Cerebellum (tissue), 4 donors: ENCODE measurements at places on chromosomes 7 and 10. TPM values are rescaled to one million over a fixed set of nuclear protein-coding genes. Genes with fewer than 3 reads are reported as not detected.

Gene BAZ1B
- total RNA-seq: 43.6 TPM

- DNase-seq: no peak
Observed at GRCh38 chr10:13712476-13712836, 125.7 kb downstream of the PRPF18 start.

GRCh38 chr7:47092336-47092735 is 489.6 kb downstream of the TNS3 start:
- no peak for DNase-seq

DNA sequence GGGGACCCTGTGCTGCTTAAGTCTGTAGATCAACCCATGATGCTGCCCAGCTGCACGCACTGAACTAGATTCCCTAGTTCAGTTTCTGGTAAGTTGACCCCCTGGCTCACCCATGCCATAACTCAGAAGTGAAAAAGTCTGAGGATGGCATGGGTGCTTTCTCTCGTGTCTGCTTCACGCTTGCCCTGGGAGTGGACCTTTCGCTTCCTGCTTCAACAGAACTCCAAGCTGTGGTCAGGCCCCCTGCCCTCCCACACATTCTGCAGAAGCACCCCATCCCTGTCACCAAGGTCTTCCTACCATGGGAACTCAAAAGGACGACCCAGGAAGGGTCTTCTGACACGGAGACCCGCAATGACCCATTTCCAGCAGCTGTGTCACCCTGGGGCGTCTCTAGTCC is 39.9 kb downstream of the LRRC18 start:
- no peak for DNase-seq

GRCh38 chr10:917999-918398 is 13.5 kb downstream of the LARP4B start:
- no peak for DNase-seq

- DNase-seq: no peak
Observed at GRCh38 chr7:132140341-132140740, 435.9 kb downstream of the PLXNA4 start.

GRCh38 chr7:19561121-19561805 is 147.6 kb downstream of the POLR1F start:
- no peak for DNase-seq

DNA sequence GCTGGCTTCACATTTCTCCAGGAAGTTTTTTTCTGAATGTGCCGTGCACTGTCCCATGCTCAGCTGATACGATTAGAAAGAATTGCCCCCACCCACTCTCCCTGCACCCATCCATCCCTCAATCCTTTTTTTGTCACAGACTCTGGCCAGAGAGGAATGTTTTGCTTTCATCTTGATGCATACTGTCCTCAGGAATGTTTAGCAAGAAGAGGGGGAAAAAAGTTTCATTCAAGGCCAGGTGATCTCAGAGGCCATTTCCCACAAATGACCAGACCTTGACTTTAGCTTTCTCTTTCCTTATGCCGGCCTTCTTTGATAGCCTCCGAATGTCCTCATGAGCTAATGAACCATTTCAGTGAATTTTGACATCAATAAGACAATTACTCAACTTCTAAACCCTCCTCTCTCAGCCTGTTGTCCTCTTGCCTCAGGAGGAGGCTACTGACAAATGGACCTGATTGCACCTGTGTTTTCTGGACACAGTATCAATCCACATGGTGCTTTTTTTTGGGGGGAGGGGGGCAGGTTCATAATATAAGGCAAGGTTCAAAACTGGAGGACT is 105.0 kb upstream of the KLF6 start:
- no peak for DNase-seq

GRCh38 chr7:50608196-50608906 is 43.1 kb upstream of the DDC start:
- no peak for DNase-seq

DNA sequence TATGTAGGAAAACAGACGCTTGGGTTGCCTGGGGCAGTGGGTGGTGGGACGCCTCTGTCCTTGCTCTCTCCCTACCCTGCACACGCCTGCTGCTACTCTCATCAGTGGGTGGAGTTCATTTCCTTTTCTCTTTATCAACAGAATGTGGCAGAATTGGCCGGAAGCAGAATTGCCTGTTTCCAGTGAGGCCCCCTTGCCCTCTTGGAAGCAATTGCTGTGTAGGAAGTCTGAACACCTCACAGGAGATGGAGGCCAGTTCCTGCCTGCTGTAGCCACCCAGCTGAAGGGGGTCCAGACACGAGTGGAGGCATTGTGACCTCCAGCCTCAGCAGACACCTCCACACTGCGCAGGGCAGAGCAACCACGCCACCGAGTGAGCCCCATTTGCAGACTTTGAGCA is 331.6 kb upstream of the ZNF32 start:
- DNase-seq: no peak

DNA sequence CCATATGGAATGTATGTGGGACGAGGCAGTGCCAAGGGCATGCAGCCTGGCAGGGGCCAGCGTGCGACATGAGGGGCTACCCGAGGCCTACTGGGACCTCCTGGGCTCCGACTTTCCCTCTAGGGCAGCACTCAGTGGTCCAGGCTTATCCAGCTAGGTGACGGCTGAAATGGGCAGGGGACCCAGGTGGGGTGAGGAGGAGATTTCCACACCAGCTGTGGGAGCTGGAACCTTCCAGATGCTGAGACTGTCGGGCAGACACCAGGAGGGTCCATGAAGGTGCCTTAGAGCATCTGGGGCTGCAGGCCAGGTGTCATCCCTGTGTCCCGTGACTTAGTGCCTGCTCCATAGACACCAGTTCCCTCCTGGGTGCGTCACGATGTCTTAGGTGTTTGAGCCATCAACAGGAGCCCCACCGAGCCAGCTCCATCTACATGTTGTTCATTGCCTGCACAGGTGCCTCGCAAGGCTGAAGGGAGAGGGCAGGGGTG is 13.4 kb downstream of the ZNF316 start:
- no peak for DNase-seq

GRCh38 chr7:39624935-39625694 is 1.7 kb downstream of the RALA start:
- DNase-seq: no peak

- DNase-seq: no peak
Observed at GRCh38 chr7:131480384-131481315, 75.8 kb downstream of the PODXL start.

DNA sequence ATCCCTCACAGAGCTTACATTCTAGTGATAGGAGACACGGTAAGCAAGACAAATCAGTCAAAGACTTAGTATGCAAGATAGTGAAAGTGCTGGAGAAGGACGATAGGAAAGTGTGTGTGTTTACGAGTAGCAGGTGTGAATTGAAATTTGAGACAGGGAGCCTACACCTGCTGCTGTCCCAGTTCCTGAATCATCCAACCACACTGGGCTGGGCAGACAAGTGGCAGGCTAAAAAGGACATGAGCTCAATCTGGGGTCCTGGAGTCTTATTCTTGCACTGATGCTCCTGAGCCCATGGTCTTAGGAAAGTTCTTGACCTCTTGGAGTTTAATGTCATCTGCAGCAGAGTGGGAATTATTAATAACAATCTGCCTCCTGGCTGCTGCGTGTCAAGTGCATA is 16.2 kb downstream of the RBP3 start:
- DNase-seq: no peak

DNA sequence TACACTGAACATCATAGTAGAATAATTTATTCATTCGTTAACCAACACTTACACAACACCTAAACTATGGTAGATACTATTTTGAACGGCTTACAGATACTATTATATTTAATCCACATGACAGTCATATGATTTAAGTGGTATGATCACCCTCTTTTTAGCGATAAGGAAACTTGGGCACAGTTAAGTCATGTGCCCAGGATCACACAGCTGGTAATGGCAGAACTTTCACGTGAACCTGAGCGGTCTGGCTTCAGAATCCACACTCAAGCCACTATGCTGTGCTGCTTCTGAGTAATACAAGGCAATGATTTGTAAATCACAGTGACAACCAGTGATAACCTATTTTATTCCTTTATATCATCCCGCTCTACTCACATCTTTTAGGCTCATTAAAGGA is 99.1 kb downstream of the CELF2 start:
- DNase-seq: no peak

DNA sequence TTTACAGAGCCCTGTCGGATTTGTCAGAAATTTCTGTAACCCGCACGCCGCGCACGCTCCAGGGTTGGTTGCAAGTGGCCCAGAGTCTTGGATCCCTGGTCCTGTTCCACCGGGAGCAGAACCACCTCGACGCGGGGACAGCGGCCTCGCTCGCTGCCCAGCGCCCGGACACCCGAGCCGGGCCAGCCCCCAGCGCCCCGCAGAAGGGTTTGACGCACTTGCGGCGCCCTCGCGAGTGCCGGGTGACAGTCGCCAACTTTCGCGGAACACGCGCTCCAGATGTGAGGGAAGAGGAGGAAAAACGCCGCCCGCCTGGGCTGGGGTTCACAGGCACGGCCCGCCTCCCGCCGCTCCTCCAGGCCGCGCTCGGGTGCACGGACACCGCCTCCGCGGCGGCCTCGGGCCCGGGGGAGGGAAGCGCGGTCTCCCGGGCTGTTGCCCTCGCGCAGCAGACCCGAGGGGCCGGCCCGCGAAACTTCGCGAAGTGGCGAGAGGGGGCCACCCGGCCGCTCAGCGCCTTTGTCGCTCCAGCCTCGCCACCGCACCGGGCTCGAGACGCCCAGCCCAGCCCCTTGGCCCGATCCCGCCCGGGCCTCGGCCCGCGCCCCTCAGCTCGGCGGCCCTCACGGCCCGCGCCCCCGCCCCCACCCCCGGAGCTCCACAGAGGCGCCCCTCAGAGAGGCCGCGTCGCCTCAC is 514 bp downstream of the RNF216 start:
- DNase-seq: peak; percentile 30

DNA sequence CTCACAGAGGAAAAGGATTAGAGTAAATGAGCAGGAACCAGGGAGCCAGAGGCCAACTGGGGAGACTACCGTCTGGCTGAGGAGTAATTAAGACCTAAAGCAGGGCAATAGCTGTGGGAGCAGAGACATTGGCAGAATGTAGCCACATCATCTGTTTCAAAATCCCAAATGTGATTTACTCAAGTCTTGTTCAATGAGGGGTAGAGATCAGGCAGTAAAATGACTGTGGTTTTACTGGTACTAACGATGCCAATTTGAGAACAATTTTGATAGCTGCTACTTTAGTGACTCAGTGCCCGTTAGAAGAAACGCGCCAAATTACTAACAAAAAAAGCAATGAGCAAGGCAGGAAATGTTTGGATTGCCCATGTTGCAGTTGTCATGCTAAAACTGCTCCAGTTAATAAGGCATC is 12.7 kb upstream of the MIOS start:
- DNase-seq: no peak

- DNase-seq: no peak
Observed at GRCh38 chr7:25179325-25179724, 49.0 kb downstream of the NPVF start.

DNA sequence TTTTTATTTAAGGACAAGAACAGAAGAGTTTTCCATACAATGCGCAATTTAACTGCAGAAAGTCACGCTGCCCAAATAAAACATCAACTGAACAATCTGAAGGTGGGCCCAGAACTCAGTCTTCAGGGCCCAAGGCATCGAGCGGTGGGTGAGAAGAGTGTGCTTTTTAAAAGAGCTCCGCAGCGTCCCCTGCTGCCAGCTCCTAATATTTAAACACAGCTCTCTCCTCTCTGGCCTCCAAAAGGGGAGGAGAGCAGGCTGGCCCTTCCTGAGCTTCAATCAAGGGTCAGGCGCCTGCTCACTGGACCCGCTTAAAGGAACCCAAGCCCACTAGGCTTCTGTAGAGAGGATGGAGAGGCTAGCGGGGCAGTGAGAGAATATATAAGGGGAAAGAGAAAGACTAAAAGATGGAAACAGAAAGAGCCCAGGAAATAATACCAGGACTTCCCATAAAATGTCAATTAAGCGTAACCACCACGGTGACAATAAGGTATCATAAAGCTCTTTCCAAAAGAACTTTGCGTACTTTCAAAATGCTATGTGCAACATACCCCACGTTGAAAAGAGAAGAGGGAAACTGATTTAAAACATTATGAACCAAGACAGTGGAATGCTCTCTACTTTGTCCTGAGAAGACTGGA is 2.8 kb downstream of the FAM53B start:
- peak; percentile 84 for DNase-seq

GRCh38 chr10:122135251-122136025 is 135.7 kb upstream of the BTBD16 start:
- no peak for DNase-seq

DNA sequence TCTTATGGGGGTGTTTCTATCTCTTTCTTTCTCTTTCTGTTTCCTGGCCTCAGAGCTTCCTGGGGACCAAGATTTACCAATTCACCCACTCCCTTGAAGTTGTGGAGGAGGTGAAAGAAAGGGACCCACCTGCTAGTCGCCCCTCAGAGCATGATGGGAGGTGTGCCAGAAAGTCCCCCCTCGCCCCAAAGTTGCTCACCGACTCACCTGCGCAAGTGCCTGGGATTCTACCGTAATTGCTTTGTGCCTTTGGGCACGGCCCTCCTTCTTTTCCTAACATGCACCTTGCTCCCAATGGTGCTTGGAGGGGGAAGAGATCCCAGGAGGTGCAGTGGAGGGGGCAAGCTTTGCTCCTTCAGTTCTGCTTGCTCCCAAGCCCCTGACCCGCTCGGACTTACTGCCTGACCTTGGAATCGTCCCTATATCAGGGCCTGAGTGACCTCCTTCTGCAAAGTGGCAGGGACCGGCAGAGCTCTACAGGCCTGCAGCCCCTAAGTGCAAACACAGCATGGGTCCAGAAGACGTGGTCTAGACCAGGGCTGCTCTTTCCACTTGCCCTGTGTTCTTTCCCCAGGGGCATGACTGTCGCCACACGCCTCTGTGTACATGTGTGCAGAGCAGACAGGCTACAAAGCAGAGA is 12.2 kb downstream of the AQP1 start:
- DNase-seq: no peak

DNA sequence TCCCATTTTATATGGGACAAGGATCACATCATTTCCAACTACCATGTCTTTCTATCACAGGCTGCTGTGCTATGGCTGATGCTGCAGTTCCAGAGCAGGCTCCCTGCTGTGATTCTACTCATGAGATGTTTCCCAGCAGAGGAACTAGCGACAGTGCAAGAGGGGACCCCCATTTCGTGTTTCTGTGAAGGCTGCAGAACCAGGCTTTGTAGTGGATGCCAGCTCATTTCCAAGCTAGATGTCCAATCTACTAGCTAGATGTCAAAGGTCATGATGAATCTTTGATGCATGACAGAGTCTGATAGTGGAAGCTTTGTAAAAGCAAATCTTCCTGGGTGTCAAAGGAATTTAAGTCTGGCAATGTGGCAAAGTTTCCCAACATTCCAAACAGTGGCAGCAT is 21.2 kb upstream of the MYO3A start:
- DNase-seq: no peak

DNA sequence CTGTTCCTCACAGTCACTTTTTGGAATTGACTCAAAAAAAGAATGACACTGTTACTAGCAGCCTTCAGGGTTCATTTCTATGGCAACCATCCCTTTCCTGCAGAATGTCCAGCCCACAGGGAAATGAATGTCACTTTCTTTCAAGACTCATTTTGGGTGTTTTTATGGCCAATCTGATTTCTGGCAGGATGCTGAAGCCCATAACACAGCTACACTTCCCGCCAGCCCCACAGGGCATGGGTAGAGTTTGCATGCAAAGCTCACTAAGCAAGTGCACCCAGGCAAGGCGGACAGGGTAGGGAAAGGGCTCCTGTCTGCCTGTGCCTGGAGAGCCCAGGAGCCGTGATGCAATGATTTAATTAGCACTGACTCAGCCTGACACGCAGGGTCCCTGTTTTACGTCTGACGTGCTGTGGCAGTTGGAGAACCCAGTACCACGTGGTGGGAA is 26.1 kb upstream of the GPAM start:
- DNase-seq: no peak
